ENCODE measurements at places on chromosomes 12 and 14. TPM values are rescaled to one million over a fixed set of nuclear protein-coding genes. Genes with fewer than 3 reads are reported as not detected.

Gene RASSF3
- total RNA-seq: 17.6 TPM

Gene WNK1
- total RNA-seq: 101 TPM

Gene GARIN6
- total RNA-seq: not detected

Gene LARP4
- 29.7 TPM for total RNA-seq

Gene TNS2
- total RNA-seq: 128 TPM

Gene SYNE3
- 42.5 TPM for total RNA-seq

Gene SPTB
- total RNA-seq: under 0.01 TPM

Gene SERPINA4
- not detected for total RNA-seq

Gene SYCP3
- total RNA-seq: not detected

Gene GPX2
- total RNA-seq: not detected

Gene CNTN1
- 3.0 TPM for total RNA-seq

Gene GUCY2C
- total RNA-seq: not detected

Gene MAP1LC3B2
- total RNA-seq: 0.87 TPM

Gene CLEC4A
- 2.2 TPM for total RNA-seq

Gene CACNB3
- 41.6 TPM for total RNA-seq

Gene MOK
- 7.3 TPM for total RNA-seq

Gene AGAP2
- 0.15 TPM for total RNA-seq

Gene SMARCC2
- total RNA-seq: 42.6 TPM

Gene PTGDR
- total RNA-seq: not detected

Gene SDR9C7
- 0.15 TPM for total RNA-seq

Gene MGST1
- total RNA-seq: 123 TPM

Gene C12orf54
- total RNA-seq: not detected

Gene LRRC43
- total RNA-seq: 3.3 TPM

Gene ATP23
- 6.9 TPM for total RNA-seq

Gene CAPZA3
- total RNA-seq: not detected

Gene OR10AD1
- not detected for total RNA-seq

Gene COQ6
- total RNA-seq: 22.1 TPM

Gene RAPGEF3
- total RNA-seq: 6.8 TPM

Gene ABCC9
- total RNA-seq: 8.7 TPM
